ENCODE measurements at places on chromosomes 7 and 10.

GRCh38 chr7:114865564-114865963, 56.3 kb upstream of the MDFIC start:
- DNase-seq = no peak

GRCh38 chr10:33272635-33273034, 61.8 kb downstream of the NRP1 start:
- no peak for DNase-seq

DNA sequence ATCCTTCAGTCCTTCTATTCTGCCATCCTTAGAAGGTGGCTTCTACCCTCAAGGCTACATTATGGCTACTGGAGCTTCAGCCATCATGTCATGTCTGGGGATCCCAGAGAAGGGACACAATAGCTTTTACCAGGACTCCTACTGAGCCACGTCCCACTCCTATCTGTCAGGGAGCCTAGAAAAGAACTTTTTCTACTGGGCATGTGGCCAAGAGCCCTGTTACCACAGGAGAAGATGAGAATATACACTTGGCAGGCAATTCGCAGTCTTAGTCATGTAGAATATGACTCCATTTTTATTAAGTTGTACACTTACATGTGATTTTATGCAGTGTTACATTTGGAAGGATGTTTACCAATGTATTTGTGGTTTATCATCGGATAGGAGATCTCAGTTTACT, 64.6 kb upstream of the KCNMA1 start:
- no peak for DNase-seq

DNA sequence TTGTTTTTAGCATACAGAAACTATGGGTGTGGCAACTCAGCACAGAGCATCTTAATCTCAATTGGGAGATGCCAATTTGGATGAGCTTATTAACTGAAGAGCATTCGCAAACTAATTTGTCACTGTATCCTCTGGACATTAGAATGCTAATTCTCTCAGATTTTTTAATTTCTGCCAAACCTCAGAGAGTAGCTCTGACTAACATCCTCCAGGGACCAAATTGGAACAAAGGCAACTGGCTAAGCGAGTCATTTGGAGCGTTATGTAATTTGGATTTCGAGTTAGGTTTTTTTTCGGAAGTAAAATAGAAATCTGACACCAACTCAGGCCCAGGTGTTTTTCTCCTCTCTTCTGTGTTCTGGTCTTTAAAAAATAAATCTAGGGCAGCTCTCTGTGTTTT, 201.9 kb downstream of the BMPER start:
- DNase-seq = no peak

GRCh38 chr7:14837216-14837615, 65.3 kb downstream of the DGKB start:
- DNase-seq = no peak

GRCh38 chr10:11379771-11380170, 231.7 kb downstream of the USP6NL start:
- no peak for DNase-seq

GRCh38 chr7:34453150-34453549, 204.9 kb upstream of the NPSR1 start:
- DNase-seq = no peak

GRCh38 chr10:4138146-4138721, 353.2 kb upstream of the KLF6 start:
- DNase-seq = no peak
